Activated CD4-positive, alpha-beta memory T cell treated with anti-CD3 and anti-CD28 coated beads, Interleukin-2, amount 10 ng/mL, durations not matched to agents 7 days and 5 days (primary cell): ENCODE measurements at places on chromosomes 1 and 21.
A peak's percentile ranks its signal among the peaks of the same experiment; 100 is the strongest.

GRCh38 chr1:205232127-205232820 is 4.5 kb downstream of the TMCC2 start:
- H3K4me3 ChIP-seq, result no peak overlapping the region
- H3K4me1 ChIP-seq, result peaks cover 41% of the 10 kb centered on the region
- H3K27me3 ChIP-seq, result peaks cover 20% of the 10 kb centered on the region

GRCh38 chr1:226702318-226702956 is 36.6 kb downstream of the ITPKB start:
- H3K36me3 ChIP-seq, result peaks cover 34% of the 10 kb centered on the region
- H3K27ac ChIP-seq, result peak overlapping the region; percentile 87
- no peak for DNase-seq
- peak overlapping the region; percentile 79 for H3K4me3 ChIP-seq
- peaks cover 48% of the 10 kb centered on the region for H3K4me1 ChIP-seq

DNA sequence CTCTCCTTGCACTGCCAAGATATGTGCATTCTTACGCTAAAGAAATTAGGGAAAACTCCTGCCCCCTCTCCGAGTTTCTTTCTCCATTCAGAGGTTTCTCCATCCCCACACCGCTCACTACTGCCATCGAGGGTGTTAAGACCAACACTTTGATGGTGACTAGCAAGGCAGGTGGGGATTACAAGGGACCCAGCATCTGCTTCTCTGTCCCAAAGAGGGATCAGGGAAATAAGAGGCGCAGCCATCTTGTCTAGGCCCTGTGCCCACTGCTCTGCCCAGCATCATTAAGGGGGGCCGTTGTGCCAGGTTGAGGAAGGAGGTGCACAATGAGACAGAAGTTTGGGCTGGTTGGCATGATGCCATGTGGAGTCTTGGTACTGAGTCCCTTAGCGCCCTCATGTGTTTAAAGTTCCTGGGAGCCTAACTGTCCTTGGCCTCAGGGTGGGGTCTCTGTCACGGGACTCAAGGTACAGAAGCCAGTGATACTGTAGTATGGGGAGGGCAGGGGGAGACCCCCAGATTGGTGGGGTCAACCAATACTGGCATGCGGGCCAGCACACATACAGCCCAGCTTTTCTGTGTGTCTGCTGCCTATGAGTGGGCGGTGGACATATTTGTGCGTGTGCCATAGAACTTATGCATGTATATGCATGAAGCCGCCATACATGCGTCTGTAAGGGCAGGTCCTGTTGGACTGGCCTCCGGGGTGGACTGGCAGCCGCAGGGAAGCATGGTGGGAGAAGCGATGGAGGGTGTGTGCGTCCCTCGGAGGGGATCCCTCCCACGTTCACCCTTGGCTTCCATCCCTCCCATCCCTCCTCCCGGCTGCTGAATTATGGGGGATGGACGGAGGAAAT is 5.5 kb downstream of the EFNA3 start:
- H3K36me3 ChIP-seq, result no peaks in the 10 kb centered on the region
- H3K27ac ChIP-seq, result peak overlapping the region; percentile 82
- peaks cover 43% of the 10 kb centered on the region for H3K27me3 ChIP-seq
- H3K4me1 ChIP-seq, result peaks cover 52% of the 10 kb centered on the region

- H3K4me1 ChIP-seq, result no peaks in the 10 kb centered on the region
- DNase-seq, result no peak
- H3K36me3 ChIP-seq, result no peaks in the 10 kb centered on the region
- no peak overlapping the region for H3K27ac ChIP-seq
- no peak overlapping the region for H3K4me3 ChIP-seq
Measured at GRCh38 chr1:202976633-202977032, 9.6 kb upstream of the CYB5R1 start.

DNA sequence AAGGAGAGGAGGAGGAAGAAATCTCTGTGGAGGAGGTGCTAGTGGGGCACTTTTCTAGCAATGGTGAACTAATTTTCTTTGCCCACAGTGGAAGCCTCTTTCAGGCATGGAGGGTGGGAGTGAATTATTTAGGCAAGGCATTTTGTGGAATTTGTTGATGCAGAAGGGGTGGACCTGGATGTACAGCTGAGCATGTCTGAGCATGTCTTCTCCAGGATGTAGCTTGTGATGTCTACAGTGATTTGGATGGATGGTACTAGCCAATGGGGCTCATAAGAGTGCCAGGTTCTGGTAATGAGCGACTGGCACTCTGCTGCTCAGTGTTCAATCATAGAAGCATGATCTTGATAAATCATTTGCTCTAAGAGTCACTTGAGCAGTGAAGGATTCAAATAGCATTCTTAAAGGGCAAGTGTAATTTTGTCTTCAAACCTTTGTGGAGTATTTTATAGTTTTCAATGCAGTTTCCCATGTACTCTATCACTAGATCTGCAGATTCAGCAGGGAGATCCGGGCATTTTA is 153.9 kb upstream of the LMO4 start:
- peaks cover 30% of the 10 kb centered on the region for H3K27me3 ChIP-seq
- no peak overlapping the region for H3K4me3 ChIP-seq
- no peaks in the 10 kb centered on the region for H3K36me3 ChIP-seq
- H3K4me1 ChIP-seq, result no peaks in the 10 kb centered on the region
- no peak overlapping the region for H3K27ac ChIP-seq

DNA sequence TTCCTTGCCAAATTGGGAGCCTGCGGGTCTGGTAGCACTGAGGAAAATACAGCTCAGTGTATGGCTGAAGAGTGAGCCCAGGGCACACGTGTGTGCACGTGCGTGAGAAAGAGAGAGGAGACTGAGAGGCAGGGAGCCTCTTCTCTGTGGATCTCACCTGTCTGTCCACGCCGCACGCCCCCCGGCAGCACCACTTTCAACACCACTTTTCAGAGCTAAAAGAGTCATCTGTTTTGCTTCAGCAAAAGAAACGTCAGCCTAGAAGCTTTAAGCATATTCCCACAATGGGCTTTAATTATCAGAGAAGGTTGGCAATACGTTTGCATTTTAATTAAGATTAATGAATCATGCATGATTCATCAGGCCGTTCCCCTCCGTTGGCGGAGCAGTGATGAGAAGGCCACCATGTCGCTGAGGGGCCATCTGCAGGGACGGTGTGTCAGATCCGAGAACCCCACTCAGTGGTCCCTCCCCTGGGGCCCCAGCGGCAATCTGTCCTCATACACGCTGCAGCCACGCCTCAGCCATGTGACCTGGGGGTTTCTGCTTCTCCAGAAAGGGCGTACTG is 56.8 kb downstream of the SIK1 start:
- H3K4me1 ChIP-seq, result peaks cover 4% of the 10 kb centered on the region
- H3K27me3 ChIP-seq, result peaks cover 20% of the 10 kb centered on the region
- no peaks in the 10 kb centered on the region for H3K36me3 ChIP-seq

DNA sequence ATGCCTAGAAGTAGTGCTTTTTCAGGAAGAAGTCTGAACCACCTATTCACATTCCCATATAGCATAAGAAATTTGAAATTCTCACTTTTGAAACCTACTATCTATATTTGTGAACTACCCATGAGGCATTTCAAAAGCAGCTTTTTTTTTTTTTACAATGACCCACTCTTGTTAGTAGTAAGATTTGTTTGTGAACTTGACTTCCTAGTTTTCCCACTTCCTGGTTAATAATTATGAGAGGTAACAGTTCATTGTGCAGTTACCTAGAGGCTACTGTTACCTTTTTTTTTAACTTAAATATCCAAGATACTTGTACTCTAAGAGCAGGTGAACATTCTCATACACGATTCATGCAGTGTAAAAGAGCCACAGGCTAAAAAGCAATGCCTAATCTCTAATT is 371.7 kb upstream of the ADGRL2 start:
- no peaks in the 10 kb centered on the region for H3K4me1 ChIP-seq
- H3K27ac ChIP-seq, result no peak overlapping the region
- H3K27me3 ChIP-seq, result no peaks in the 10 kb centered on the region
- no peak for DNase-seq

DNA sequence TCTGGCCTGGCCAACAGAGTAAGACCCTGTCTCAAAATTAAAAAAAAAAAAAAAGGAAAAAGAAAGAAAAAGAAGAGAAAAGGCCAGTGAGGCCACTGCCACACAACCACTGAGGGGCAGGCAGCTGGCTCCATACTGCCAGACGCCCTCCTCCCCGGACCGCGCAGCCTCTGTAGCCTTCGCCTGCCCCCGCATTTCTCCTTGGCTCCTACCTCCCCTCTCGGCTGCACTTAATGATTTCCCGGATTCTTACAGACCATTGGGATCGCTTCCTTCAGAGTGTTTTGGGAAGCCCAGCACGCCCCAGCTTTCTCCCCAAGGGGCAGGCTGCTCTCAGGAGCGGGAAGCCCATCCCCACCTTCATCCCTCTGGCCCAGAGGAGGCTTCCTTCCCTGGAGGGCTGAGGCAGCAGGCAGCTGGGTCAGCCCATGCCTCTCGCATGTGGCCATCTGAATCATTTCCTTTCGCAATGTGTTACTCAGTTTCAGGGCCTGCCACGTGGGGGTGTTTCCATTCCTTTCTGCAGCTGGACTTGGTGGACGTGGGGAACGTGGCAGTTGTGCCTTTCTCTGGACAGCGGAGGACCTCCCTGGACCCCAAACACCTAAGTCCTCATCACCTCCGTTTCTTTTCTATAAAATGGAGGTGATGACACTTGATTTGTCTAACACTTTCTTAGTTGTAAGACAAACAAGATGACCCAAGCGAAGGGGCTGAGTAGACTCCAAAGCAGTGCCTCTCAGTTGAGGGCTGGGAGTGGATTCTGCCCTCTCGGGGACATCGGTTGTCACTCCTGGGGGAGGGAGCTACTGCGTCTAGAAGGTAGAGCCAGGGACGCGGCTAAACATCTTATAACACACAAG is 2.3 kb downstream of the SLC2A5 start:
- no peak for DNase-seq
- no peak overlapping the region for H3K4me3 ChIP-seq
- no peaks in the 10 kb centered on the region for H3K36me3 ChIP-seq
- H3K27ac ChIP-seq, result no peak overlapping the region
- peaks cover 11% of the 10 kb centered on the region for H3K27me3 ChIP-seq

- H3K27me3 ChIP-seq, result no peaks in the 10 kb centered on the region
- peaks cover 9% of the 10 kb centered on the region for H3K36me3 ChIP-seq
- H3K27ac ChIP-seq, result no peak overlapping the region
- no peak overlapping the region for H3K4me3 ChIP-seq
- peaks cover 4% of the 10 kb centered on the region for H3K4me1 ChIP-seq
Measured at GRCh38 chr21:45145146-45145545, 70.8 kb downstream of the ADARB1 start.

DNA sequence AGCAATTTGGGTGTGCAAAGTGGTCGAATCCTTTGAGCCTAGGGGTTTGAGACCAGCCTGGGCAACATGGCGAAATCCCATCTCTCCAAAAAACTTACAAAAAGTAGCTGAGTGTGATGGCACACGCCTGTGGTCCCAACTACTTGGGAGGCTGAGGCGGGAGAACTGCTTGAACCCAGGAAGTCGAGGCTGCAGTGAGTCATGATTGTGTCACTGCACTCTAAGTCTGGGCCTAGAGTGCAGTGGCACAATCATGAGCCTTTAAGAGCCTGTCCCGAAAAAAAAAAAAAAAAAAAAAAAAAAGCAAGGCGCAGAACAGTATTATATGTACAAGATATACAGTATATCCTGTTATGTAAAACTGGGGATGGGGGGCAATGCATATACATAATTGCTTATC is 25.1 kb upstream of the HTR1D start:
- H3K4me1 ChIP-seq, result no peaks in the 10 kb centered on the region
- H3K27ac ChIP-seq, result no peak overlapping the region
- H3K27me3 ChIP-seq, result peaks cover under 1% of the 10 kb centered on the region
- no peak overlapping the region for H3K4me3 ChIP-seq

- no peak for DNase-seq
- no peaks in the 10 kb centered on the region for H3K4me1 ChIP-seq
- H3K4me3 ChIP-seq, result no peak overlapping the region
- H3K27ac ChIP-seq, result no peak overlapping the region
Measured at GRCh38 chr1:178371235-178371634, 125.5 kb downstream of the CLEC20A start.

DNA sequence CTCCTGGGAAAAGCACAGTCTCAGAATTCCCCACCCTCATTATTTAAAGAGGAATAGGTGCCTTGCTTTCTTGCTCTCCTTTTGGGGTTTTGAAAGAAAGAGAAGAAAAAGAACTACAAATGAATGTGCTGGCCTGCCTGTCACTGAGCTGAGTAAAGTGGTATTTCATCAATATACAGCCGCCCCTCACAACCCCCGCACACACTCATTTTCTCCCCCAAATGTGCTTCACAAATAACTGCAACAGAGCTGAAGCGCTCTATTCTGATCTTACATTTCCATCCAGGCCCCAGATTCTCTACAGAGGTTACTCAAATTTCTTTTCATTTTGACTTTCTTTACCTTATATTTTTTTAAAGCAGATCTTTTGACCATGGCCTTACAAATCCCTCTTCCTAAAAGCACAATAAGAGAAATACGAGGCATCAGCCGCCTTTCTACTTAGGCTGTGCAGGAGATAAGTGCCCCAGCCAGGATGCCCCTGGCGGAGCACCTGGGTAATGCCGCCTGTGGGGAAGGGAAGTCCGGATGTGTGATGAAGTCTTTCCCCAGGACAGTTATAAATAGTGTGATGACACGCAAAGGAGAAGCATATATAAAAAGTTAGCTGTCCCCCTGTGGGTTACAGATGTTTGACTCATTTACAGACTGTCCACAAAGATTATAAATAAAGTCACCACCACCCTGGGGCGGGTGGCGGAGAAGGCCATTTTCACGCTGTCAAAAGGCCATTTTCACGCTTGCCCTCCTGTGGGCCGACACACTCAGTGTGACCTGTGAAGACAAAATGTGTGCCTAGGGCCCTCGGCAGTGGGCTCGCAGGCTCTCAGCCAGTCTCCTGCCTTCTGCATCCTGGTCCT is 6.5 kb downstream of the KCNN3 start:
- DNase-seq, result peak; percentile 40
- no peak overlapping the region for H3K27ac ChIP-seq
- H3K27me3 ChIP-seq, result peaks cover 25% of the 10 kb centered on the region
- H3K4me3 ChIP-seq, result no peak overlapping the region
- peaks cover 15% of the 10 kb centered on the region for H3K4me1 ChIP-seq

DNA sequence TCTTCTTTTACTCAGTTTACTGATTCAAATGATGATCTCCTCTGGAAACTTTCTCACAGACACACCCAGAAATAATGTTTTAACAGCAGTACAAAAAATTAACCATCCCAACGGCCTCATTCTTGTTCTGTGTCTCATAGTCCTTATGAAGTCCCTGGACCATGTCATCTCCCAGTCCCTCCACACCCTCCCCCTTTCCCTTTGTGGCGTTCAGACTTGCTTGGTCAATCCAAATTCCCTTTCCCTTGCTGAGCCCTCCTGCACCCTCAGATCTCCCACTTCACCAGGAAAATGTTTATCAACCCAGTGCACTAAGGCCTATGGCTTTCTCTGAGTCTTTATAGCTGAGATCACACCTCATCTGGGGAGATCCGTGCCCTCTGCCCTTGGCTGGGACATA is 85.9 kb downstream of the CENPF start:
- H3K36me3 ChIP-seq, result no peaks in the 10 kb centered on the region
- H3K4me1 ChIP-seq, result no peaks in the 10 kb centered on the region
- H3K27ac ChIP-seq, result no peak overlapping the region
- no peaks in the 10 kb centered on the region for H3K27me3 ChIP-seq

DNA sequence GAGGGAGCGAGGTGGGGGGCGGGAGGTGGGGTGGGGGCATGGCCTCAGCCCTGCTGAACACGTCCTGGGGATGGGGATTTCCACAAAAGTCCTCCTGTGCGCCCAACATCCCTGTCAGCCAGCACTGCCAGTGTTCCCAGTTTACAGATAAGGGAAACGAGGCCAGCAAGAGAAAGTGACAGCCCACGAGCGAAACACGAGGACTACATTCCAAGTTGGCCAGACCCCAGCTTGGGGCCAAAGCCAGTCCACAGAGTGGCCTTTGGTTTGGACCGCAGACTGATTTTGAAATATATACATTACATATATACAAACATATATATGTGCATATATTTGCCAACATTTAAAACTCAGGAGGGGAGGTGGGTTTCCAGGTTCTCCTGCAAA is 5.0 kb downstream of the FBXO2 start:
- no peak overlapping the region for H3K4me3 ChIP-seq
- peaks cover 6% of the 10 kb centered on the region for H3K27me3 ChIP-seq
- no peak overlapping the region for H3K27ac ChIP-seq
- H3K4me1 ChIP-seq, result peaks cover 24% of the 10 kb centered on the region
- H3K36me3 ChIP-seq, result no peaks in the 10 kb centered on the region
- DNase-seq, result no peak
